Ecto neural progenitor cell (in vitro differentiated cells): ENCODE measurements at places on chromosomes 5 and 9.

DNA sequence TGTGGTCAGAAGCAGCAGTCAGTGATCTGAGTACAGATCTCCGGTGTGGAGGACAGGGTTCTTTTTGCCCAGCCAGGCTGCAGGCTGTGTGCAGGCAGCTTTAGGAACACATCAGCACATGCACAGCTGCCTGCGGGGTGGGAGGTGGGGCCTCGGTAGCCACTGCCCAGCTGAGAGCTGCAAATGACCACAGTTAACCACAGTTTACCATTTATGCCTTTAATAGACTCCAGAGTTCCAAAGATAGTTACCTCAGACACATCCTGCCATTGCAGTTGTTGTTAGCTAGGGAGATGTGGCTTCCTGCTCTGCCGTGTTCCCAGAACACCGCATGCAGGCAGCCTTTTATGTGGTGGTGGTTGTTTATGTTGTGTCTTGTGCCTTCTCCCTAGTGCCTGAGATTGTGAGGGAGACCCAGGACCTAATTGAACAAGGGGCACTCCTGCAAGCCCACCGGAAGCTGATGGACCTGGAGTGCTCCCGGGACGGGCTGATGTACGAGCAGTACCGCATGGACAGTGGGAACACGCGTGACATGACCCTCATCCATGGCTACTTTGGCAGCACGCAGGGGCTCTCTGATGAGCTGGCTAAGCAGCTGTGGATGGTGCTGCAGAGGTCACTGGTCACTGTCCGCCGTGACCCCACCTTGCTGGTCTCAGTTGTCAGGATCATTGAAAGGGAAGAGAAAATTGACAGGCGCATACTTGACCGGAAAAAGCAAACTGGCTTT, 10.2 kb downstream of the EXOC3 start:
- DNase-seq, result no peak

- DNase-seq, result peak; percentile 39
Observed at GRCh38 chr9:93138171-93138764, 4.2 kb upstream of the NINJ1 start.

DNA sequence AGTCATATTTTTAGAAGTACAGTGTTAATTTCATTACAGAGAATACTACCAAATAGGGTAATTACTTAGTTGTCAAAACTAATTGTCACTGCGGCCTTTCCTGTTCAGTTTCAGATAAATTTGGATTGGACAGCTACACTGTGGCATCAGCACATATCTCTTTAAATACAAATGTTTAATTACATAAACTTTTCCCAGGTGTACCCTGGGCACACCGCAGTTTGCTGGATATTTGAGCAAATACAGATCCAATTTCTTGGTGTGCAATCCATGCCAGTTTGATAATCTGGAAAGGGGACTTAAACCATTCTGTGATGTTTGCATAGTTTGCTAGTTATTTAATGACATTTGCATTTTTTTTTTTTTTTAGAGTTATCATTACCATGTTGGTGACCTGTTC, 10.8 kb downstream of the ATP6V0E1 start:
- no peak for DNase-seq

DNA sequence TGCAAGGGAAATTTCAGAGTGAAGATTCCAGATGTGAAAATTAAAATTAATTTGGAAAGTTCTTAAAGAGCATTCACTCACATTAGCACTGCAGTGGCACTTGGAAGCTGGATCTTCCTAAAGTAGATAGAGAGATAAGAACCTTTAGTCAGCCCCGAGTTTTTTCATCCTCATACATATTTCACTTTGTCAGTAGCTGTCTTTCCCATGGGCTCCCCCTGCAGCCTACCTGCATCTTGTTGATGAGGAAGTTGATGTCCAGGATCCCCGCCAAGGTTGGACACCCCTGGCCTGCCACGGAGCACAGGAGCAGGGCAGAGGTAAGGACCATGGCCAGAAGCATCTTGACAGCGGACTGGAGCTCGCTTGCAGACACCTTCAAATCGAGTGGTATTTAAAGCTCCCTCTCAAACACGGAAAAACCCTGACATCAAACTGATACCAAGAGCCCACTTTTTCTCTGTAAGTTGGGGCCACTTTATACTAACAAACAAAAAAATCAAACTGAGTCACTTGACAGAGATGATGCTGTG, at the start of gene IL9:
IL9 (minus strand) TSS at position 368 of the 533 bp plus-strand sequence; CDS start at position 343, 25 bp downstream.
- DNase-seq, result no peak

GRCh38 chr5:139113892-139114291, 84.3 kb downstream of the SIL1 start:
- no peak for DNase-seq

- no peak for DNase-seq
Observed at GRCh38 chr9:13163946-13164345, 115.5 kb downstream of the MPDZ start.

DNA sequence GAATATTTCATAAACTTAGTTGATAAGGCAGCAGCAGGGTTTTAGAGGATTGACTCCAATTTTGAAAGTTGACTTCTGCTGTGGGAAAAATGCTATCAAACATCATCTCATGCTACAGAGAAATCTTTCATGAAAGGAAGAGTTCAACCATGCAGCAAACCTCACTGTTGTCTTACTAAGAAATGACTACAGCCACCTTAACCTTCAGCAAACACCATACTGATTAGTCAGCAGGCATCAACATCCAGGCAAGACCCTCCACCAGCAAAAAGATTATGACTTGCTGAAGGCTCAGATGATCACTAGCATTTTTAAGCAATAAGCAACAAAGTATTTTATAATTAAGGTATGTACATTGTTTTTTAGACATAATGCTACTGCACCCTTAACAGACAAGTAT, 7.6 kb downstream of the TMEM174 start:
- no peak for DNase-seq

GRCh38 chr5:33631139-33631538, 190.4 kb downstream of the TARS1 start:
- no peak for DNase-seq

DNA sequence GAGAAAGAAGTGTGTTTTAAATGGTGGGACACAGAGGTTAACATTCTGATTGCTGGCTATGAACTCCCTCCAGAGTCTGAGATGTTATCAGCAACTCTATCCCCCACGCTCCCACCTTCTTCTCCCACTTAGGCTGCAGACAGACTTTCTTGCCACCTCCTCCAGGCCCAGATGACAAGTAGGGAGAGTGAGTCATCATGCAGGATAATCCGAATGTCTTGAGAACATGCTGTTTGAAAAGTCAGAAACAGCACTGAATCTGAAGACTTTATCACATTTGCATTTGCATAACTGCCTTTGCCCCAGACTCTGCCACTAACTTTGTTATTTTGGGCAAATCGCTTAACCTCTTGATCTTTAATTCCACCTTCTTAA, 139.8 kb downstream of the ESM1 start:
- no peak for DNase-seq

DNA sequence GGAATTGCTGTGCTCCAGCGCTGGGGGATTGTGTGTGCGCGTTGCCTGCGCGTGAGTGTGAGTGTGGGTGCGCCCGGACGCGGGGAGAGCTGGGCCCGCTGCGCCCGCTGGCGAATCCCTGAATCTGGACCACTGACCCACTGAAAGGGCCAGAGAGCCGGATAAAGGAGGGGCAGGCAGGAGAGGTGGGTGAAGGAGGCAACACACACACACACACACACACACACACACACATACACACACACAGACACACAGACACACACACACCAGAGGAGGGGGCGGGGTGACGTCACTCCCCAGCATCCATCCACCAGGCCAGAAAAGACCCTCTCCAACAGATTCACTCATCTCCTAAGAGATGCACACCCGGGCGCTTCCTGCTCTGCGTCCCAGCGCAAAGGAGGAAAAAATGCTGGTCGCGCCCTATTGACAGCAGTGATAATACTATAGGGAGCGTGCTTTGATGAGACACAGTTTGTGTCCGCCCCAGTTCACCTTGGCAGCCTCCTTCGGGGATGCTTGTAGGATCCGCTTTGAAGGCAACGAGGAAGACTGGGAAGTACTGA, 1059.1 kb upstream of the DMAC1 start:
- peak; percentile 63 for DNase-seq

DNA sequence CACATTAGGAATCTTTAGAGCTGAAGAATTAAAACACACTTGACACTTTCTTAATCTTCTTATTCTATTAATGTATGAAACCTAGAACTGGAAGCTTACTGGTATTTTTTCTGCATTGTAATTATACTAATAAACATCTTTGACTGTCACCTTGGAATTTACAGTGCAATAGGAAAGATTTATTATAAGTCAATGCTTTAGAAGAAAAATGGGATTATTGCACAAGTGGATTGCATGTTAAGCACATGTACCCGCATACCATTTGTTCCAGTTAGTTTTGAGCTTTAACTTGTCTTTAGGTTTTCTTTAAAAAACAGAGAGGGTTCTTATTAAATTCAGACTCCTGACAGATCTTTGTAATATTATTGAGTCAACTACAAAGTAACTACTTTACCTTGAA, 278.5 kb downstream of the CCDC171 start:
- DNase-seq, result no peak

- DNase-seq, result no peak
Observed at GRCh38 chr5:95870105-95870672, 47.7 kb upstream of the GLRX start.

DNA sequence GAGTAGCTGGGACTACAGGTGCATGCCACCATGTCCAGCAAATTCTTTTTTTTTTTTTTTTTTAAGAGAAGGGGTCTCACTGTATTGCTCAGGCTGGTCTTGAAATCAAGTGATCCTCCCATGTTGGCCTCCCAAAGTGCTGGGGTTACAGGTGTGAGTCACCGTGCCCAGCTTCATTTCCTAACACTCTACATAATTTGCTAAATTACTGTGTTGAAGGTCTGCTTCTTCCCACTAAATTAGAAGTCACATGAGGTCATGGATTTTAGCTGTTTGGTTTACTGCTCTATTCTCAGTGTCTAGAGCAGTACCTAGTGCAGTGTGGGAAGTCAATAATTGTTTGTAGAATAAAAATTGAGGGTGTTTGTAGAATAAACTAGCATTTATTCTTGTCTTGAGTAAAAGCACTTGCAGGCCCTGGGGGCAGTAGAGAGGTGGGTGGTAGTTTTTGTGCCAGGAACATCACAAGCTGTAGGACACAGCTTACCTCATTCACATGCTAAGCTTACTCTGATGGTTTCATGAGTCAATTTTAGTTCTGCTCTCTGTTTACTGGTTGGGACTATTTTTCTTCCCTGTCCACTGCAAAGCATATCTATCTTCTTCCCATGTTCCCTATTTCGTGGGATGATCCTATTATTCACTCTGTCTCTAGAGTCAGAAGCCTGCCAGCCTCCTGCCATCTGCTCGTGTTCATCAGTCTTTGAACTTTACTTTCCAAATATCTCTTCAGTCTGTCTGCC, 7.0 kb downstream of the TEX48 start:
- DNase-seq, result no peak

GRCh38 chr9:134967547-134967930, 49.8 kb upstream of the FCN1 start:
- DNase-seq, result no peak

GRCh38 chr5:148085310-148085709, 21.5 kb downstream of the SPINK5 start:
- DNase-seq, result no peak

GRCh38 chr9:34809504-34810186, 99.7 kb upstream of the CCL21 start:
- peak; percentile 75 for DNase-seq

DNA sequence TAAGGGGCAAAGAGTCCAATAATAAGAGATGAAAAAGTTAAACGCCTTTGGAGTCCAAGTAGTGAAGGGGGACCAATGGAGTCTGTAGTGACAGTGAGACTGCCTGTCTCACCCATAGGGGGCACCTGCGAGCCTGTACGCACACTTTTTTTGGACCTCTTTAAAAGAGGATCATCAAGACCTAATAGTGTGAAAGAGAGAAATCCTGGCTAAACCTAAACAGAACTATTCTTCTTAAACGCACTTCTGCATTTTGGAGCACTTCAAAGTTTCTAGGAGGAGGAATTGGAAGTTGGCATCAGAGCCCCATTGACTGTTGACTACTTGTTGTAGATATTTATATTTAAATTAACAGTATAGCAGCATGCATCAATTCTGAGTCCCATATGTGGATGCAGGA, 636.1 kb upstream of the KLF4 start:
- DNase-seq, result no peak
